ENCODE measurements at places on chromosomes 7 and 10.

GRCh38 chr7:155233311-155234157 lies 64.1 kb upstream of the INSIG1 start:
- no peak for DNase-seq

GRCh38 chr10:78765726-78766335 lies 302.9 kb upstream of the ZMIZ1 start:
- DNase-seq: no peak

DNA sequence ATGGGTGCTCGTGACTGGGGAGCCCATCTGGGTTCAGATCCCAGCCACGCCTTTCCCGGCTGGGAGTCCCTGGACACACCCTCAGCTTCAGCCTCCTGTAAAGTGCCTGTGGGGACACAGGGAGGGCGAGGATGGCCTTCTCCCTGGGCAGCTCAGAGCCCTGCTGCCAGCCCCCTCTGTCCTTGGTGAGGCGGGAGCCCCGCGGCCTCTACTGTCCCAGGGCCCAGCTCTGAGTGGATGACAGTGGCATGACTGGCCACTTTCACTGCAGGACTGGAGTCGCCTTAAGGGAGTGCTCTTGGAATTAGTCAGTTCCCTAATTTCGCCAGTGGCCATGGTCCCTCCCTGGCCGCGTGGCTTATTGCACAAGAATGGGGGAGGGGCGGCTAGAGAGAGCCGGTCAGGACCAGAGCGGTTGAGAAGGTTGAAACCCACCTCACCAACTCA lies 4.6 kb downstream of the BRI3 start:
- DNase-seq: no peak

GRCh38 chr10:20970708-20971107 lies 73.6 kb upstream of the NEBL start:
- DNase-seq: no peak

DNA sequence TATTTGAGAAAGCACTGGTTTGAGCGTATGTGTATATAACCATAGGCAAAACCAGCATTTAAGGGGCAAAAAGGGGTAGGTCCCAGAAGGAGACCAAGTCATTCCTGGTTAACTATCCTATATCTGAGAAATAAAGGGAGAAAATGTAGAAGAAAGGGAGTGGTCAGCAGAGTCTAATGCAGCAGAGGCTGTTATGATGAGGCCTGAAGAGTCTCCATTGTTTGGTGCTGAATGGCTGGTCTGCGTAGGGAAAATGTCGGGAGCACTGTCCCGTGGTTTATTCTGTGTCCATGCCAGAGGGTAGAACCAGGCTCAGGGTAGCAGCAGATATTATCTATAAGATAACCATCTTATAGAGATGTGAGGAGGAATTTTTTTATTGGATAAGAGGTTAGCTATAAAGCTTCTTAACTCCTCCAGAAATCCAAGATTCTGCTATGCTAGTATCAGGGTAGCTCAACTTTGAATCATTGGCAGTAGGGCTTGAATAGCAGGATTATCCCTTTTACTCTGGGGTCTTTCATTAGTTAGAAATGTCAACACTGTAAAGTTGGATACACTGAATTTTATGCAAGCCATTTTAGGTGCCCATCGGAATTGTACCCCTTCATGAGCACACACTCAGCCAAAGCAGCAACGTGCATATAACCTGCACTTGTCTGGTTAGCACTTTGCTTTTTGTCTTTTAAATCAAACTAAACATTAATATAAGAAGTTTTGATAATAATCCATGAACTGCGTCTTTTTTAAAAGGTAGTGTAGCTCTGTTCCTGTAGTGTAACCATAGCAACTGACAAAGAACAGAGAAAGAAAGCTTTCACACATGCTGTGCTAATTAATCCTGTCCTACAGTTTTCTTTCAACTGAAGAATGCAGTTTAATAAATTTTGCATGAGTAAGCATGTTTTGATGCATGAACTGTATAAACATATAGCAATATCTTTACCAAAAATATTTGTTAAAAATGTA lies 312.0 kb upstream of the FZD1 start:
- no peak for DNase-seq

DNA sequence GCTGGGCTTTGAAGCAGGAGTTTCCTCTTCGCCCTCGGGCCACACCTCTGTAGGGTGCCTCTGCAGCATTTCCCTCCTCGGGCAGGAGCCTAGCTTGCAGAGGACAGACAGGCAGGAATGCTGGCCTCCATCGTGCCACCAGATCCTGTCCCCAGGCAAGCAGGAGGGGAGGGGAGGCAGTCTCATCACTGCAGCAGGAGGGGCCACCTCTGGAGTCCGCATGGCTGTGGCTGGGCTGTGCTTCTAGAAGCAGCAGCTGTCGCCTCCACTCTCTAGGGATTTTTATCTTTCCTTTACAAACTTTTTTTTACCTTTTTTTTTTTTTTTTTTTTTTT lies 181.4 kb downstream of the CUX1 start:
- DNase-seq: peak; percentile 15

GRCh38 chr7:147829016-147829415 lies 761.5 kb upstream of the C7orf33 start:
- no peak for DNase-seq

DNA sequence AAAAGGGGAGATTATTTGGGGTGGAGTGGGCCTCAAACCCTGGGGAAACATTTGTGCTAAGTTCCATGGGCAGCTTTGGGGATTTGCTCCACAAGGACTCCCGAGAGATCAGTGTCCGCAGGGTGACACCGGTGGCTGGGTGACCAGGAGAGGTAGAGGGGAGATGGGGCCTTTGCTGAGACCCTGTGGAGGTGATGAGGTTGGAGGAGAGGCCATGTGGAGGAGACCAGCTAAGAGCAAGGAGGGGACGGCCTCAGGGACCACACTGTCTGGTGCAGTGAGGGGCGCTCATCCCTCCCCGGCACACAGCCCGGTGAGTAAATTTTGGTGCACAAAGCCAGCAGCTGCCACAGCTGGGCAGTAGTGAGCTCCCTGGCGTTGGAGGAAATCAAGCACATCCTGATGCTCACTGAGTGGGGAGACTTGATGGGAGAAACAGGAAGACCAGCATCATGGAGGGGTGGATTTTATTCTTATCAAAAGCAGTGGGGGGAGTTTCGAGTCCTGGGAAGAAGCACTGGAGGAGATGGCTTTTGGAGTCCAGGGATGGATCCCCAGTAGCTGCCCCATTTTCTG lies 20.2 kb upstream of the ELFN1 start:
- no peak for DNase-seq

DNA sequence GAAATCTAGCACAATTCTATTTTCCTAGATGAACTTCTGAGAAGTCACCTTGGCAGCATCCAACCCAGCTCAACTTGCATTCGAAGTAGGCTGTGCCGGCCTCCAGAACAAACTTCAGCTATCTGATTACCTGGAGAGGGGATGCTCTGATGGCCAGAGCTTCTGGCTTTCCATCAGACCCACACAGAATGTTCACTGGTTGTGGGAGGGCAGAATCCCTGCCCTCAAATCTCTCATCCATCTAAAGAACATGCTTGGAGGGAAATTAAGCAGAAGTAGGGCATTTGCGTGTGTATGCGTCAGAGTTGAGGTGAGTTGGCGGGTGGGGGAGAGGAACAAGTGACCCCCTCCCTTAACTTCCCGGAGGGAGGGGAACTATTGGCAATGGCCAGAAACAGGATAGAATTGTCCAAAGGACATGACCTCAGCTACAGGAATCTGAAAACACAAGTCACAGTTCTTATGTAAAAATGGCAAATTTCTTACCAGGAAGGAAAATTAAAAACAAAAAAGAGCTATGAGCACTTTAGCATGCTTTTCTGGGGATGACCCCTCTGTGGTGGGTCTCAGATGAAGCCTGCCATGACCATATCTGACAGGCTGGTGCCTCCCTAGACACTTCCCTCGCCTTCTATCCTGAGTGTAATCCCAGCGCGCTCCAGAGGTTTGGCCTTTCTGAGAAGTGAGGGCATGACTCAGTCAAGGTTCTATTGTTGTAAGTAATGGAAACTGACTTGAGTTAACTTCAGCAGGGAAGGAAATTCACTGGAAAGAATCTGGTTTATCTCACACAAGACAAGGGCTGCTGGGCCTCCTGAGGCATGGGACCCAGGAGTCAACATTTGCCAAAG lies 278.8 kb downstream of the RPS24 start:
- DNase-seq: no peak

DNA sequence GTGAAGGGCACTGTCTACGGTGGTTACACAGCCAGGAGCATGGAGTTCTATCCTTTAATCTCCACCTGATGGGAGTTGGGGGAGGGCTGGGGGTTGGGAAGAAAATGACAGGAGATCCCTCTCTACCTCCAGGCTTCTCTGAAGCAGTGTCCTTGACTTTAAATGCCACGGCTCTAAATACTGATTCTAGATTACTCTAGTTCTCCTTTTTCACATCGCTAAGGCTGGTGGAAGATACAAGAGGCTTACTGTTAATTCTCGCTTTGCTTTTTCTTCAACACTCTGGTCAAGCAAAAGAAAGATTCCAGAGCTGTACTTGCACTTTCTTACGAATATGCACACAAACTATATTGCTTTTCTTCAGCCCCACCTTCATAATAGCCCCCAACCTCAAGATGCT lies 30.5 kb downstream of the ARL3 start:
- DNase-seq: peak; percentile 53

- no peak for DNase-seq
These were observed 344.9 kb upstream of the CHRM2 start for GRCh38 chr7:136523571-136523970.

DNA sequence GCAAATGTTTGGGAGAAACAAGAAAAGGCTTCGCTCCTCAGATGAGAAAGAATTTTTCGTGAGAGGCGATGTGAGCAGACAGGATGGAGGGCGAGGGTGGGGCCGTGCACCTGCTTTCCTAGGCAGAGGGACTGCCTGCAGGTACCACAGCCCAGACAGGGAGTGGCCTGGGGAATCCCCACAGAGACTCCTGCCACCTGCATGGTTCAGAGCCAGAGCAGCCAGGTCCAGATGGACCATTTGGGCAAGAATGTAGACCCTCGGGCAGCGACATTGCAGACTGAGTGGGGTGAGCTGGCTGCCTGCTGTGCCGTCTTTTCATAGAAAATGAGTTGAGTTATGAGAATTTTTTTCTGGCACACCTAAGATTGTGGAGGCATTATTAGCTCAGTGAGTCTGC lies 216.8 kb downstream of the SNX10 start:
- no peak for DNase-seq

DNA sequence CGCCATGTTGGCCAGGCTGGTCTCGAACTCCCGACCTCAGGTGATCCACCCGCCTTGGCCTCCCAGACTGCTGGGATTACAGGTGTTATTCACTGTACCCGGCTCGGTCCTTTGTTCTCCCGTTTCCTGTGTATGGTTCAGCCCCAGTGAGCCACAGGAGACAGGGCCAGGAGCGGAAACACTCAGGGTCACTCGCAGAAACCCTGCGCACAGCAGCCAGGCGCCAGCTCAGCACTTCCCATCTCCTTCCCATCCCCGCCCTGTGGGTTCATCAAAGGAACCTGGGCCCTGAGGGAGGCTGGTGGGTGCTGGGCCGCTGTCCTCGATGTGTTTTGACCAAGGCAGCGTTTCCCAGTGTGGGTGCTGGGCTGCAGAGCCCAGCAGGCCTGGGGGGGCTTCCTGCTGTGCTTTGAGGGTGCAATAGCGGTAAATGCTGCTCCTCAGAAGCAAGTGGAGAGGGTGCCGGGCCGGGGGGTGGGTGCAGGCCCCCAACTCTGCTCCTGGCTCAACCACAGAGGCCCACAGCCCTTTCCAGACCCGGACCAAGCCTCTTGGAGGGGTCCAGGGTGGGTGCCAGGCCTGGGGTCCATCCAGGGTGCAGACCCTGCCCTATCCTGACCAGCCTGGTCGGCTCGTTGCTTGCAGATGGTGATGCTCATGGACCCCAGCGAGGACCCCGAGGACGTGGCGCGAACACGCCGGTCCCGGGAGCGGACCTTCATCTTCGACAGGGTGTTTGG lies 15.3 kb upstream of the CHST12 start:
- no peak for DNase-seq

DNA sequence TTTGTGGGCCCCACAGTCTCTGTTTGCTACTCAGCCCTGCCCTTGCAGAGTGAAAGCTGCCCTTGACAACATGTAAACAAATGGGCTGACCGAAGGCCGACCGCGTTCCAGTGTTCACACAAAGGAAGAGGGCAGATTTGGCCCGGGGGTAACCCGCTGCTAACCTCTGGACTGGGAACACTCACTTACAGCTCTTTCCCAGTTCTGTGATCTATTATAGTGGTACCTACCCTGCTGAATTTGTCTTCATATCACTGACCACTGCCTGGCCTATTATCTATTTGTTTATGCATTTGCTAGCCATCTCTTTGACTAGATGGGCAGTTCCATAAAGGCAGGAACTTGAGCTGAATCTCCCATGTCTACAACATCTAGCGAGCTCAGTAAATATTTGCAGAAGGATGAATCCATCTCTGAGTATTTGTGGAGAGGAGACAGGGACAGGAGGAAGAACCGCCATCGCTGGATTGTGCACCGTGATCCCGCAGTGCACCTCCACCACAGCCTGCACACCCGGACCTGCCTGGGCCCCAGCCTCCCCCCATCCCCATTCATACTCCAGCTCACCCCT lies 15.2 kb downstream of the SLC29A3 start:
- DNase-seq: no peak

- peak; percentile 39 for DNase-seq
These were observed 22.6 kb upstream of the TRIM8 start for GRCh38 chr10:102621443-102622325.

- no peak for DNase-seq
These were observed 47.8 kb downstream of the SLC35G1 start for GRCh38 chr10:93941606-93942005.

DNA sequence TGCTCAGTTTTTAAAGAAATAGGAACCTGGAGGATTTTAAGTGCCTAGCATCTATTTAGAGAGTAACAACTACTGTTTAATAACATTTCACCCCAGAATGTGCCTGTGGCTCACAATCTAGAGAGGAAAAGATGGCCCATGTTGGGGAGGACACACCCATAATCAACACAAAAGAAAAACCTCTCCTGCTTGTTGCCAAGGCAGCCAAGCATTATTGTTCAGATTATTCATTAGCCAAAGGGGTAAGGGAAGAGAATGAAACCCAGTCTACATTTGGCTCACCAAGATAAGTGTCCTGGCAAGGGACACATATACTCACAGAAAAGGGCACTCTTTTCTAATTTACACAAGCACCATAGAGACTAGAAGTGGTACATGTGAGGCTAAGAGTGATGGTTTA lies 17.7 kb upstream of the IFIT1B start:
- peak; percentile 86 for DNase-seq

- DNase-seq: no peak
These were observed 188.4 kb downstream of the AHR start for GRCh38 chr7:17486835-17487234.

GRCh38 chr10:22658745-22659410 lies 55.5 kb downstream of the PIP4K2A start:
- DNase-seq: no peak

- DNase-seq: no peak
These were observed 98.9 kb downstream of the MKX start for GRCh38 chr10:27646604-27647175.

GRCh38 chr7:33262476-33262875 lies 133.1 kb downstream of the BBS9 start:
- no peak for DNase-seq

Measured in hematopoietic multipotent progenitor cell treated with erythropoietin and hydrocortisone succinate and interleukin-3 and kit ligand, for 4 days (in vitro differentiated cells).